ENCODE measurements at places on chromosomes 4 and X.

DNA sequence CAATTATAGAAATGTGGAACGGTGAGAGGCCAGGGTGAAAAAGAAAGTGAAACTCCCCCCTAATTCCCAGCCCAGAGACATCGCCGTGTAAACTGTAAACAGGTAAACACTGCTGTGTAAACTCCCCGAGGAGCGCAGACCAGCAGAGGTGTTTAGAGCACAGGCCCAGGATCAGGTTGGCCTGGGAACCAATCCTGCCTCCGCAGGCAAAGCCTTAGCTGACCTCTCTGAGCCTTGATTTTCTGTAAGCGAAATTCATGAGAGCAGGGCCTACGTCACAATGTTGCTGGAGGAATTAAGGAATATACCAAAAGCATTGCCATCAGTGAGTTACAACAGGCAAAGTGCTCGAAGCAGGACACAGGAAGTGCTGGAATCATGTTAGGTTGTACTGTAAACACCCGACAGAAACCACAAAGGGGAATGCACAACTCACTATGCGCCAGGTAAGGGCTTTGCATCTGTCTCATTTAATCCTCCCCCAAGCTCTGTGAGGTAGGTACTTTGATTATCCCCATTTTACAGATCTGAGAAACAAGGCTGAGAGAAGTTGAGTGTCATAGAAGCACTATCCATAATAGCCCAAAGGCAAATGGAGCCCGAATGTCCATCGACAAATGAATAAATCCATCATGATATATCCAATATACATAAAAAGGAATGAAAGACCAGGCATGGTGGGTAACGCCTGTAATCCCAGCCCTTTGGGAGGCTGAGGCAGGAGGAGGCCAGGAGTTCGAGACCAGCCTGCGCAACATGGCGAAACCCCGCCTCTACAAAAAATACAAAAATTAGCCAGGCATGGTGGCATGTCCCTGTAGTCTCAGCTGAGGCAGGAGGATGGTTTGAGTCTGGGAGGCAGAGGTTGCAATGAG lies 30.7 kb upstream of the KIAA0232 start:
- no peak for DNase-seq

GRCh38 chr4:55907469-55907868 lies 41.3 kb upstream of the CEP135 start:
- no peak for DNase-seq

GRCh38 chrX:1442724-1443367 lies 9.9 kb downstream of the ASMTL start:
- peak; percentile 39 for DNase-seq

DNA sequence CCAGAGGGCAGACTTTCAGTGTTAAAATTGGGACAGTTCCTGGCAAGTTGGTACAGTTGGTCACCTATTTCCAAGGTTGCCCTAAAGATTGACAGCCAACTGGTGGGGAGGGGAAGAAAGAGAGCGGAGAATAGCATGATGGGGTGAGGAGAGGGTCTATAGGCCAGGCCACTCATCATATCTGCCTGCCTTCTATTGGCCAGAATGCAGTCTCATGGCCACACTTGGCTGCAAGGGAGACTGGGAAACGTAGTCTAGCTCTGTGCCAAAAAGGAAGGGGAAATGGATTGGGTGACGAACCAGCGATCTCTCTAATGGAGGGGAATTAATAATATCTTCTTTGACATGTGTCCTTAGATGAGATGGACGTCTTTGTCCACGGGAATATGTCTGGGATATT lies 197.4 kb upstream of the ATP6AP2 start:
- no peak for DNase-seq

- no peak for DNase-seq
These were observed 120.6 kb upstream of the EDNRA start for GRCh38 chr4:147360301-147360700.

GRCh38 chr4:1720163-1720983 lies 750 bp downstream of the TMEM129 start:
- DNase-seq: no peak

DNA sequence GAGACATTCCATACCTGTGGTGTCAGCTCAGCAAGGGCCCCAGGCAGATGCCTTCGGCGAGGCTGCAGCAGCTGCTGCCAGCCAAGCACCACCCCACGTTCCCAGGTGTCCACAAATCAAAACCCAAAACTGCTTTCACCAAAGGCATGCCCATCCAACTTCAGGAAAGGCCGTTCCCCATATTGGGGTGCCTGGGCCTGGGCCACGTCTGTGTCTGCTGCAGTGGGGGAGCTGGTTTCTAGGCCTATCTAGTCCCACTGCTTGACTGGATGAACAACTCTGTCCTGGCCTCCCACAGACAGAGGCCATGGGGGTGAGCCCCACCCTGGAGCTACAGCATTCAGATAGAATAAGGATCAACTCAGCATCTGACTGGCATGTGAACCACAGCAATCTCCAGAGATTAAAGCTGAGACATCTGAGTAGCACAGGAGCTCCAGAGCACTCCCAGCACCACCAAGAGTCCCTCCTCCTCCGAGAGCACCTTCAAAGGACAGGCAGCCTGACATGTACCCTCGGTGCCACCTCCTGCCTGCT lies 37.0 kb downstream of the NAT8L start:
- no peak for DNase-seq

DNA sequence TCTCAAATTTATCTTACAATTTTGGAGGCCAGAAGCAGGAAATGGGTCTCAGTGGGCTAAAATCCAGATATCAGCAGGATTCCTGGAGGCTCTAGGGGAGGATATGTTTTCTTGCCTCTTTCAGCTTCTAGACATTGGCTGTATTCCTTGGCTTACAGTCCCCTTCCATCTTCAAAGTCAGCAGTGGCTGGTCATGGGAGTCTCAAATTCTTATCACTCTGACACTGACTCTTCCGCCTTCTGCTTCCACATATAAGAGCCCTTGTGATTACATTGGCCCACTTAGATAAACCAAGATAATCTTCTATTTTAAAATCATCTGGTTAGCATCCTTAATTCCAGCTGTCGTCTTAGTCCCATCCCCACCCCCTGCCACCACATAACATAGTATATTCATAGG lies 113.0 kb downstream of the PCDH7 start:
- no peak for DNase-seq

DNA sequence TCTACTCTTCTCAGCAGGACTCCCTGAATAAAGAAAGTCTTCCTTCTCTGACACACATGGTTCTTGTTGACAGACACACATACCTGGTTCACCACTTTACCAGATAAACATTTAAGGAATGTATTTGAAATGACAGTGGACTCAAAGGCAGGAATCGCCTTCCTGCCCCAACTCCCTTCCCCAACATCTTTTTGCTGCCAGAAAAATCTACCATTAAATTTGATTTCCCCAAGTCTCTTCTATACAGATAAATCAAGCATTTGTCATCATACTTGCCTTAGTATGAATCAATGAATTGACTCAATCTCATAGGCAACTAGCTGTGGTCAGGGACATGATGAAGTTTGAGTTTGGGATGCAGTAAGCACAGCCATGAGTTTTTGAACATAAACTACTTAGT lies 23.3 kb upstream of the ANXA5 start:
- no peak for DNase-seq

GRCh38 chr4:173334891-173335752 lies 964 bp upstream of the HMGB2 start:
- no peak for DNase-seq

DNA sequence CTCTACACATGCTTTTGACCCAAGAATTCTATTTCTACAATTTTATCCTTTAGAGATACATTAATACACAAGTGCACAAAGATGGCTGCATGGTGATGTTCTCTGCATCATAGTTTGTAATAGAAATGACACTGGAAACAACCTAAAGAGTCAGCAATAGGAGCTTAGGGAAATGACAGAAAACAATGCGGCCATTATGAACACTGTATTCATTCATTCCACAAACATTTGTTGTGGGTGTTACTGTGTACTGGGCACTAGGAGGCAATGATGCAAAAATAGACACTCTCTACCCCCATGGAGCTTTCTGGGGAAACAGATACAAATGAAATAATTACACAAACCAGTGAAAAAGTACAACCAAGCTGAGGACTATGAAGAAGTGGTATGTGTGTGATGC lies 32.0 kb downstream of the IDS start:
- DNase-seq: no peak

DNA sequence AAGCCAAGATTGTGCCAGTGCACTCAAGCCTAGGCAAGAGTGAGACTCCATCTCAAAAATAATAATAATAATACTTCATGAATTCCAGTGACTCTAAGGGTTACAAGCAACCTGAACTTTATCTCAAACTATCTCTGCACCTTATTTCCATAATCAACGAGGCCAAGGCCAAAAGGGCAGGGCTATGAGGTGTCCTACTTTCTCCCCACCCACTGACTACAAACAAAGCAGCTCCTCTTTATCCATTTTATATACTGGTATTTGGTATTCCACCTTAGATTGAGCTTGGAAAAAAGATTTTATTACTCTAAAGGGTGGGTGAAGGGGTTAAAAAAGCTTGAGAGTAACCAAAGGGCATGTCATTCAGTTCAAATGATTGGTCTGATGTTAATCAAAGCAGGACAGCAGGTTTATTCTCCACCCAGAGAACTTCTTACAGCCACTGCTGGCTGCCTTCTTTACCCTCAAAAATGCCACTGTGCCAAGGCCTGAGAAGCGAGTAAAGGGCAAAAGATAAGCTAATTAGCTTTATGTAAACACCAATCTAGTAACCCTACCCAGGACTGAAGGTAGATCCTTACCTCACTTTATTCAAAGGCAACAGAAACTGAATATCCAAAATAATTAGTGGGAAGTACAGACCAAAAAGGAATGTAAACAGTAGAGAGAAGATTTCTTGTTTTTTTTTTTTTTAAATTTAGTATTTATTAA lies 28.2 kb downstream of the APOO start:
- DNase-seq: no peak

- no peak for DNase-seq
These were observed 20.7 kb downstream of the PCGF3 start for GRCh38 chr4:726235-726787.

- DNase-seq: no peak
These were observed 1508.3 kb downstream of the RAPGEF2 start for GRCh38 chr4:160611181-160611580.

DNA sequence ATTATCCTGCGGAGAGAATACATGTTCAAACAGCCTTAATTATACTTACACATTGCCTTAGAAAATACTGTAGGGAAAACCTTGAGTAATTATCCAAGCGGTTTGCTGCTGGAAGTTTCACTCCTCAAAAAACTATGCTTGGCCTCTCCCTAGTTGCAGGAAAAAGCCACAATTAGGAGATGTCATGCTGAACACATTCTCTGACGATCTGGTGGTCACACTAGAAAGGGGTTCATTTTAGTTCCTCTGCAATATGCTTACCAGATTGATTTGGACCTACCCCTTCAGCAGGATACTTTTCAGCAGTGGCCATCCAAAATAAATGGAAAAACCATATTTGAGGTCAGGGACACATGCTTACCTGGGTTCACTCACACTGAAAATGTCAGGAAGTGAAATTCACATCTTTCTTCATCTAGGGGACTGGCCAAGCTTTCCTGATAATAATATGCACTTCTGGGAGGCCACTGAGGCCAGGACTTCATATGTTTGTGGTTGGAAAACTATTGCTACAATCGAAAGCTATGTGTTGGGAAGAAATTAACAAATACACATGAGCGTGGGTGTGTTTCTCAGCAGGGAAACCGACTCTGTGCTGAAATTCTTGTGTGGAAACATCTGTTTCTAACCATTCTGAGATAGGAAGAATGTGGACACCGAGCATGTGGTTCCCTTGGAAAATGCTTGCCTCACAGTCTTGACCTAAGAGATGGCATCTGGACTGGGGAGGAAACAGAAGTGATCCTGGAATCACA lies 68.8 kb downstream of the ATXN3L start:
- peak; percentile 68 for DNase-seq

GRCh38 chr4:179831274-179831673 lies 2389.0 kb upstream of the AGA start:
- DNase-seq: no peak

- DNase-seq: no peak
These were observed 53.3 kb downstream of the NFKB1 start for GRCh38 chr4:102554482-102554881.

DNA sequence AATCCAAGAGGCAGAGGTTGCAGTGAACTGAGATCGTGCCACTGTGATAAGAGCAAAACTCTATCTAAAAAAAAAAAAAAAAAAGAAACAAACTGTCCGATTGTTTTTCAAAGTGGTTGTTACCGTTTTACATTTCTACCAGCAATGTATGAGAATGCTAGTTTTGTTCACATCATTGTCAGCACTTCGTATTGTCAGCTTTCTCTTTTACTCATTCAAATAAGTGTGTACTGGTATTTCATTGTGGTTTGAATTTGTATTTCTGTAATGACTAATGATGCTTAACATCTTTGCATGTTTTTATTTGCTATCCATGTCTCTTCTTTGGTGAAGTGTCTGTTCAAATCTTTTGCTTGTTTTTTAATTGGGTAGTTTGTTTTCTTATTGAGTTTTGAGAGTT lies 65.8 kb downstream of the GPR101 start:
- no peak for DNase-seq

- no peak for DNase-seq
These were observed 64.0 kb downstream of the CCNG2 start for GRCh38 chr4:77220828-77221613.

DNA sequence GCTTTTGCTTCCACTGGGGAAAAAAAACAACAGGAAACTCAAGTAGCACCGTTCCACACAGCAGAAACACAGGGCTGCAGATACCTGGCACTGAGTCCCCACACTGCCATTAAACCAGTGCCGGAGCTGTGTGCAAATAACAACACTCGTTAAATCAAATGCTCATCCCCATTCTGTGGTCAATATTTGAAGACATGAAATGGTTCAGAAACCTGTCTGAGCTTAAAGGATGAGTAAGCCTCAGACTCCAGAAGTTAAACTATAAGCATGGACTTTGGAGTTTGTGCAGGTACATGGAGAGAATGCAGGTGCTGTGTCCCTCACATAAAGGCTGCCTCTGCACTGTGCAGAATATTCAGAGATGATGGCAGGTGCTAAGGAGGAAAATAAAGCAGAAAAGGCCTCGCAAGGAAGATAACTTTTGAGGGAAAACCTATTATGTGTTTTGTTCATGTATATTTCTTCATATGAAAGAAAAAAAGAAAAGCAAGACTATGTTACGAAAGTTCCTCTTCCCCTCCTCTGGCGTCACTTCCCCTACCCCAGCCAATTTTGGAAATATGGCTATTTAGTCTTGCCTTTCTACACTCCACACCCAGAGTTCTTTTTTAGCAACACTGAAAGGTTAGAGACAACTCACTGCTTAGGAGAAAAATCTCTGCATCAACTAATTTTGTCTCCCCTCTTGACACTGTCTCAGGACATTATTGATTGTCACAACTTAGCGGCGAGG lies 4.6 kb downstream of the MPP1 start:
- DNase-seq: no peak

DNA sequence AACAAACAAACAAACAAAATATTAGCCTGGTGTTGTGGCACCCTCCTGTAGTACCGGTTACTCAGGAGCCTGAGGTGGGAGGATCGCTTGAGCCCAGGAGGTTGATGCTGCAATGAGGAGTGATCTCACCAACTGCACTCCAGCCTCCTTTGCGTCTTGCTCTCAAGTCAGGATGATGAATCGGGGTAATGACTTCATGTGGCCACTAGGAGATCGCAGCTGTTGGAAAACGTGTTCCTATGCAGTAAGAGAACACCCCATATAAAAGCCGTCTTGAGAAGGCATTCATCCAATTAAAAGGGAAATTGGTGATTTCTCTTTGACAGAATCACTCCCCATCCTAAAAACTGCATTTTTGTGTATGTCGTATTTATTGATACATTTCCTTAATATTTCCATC lies 6.9 kb downstream of the CCNB3 start:
- DNase-seq: no peak

GRCh38 chr4:11232015-11232414 lies 196.7 kb downstream of the HS3ST1 start:
- DNase-seq: no peak
